Stimulated activated CD4-positive, alpha-beta T cell treated with anti-CD3 and anti-CD28 coated beads, TNF-alpha, amount 100 ng/mL, for 1 hour (primary cell): ENCODE measurements at places on chromosomes 7 and 10.

GRCh38 chr10:87865241-87865881 is 1.9 kb downstream of the PTEN start:
- no peak for DNase-seq

DNA sequence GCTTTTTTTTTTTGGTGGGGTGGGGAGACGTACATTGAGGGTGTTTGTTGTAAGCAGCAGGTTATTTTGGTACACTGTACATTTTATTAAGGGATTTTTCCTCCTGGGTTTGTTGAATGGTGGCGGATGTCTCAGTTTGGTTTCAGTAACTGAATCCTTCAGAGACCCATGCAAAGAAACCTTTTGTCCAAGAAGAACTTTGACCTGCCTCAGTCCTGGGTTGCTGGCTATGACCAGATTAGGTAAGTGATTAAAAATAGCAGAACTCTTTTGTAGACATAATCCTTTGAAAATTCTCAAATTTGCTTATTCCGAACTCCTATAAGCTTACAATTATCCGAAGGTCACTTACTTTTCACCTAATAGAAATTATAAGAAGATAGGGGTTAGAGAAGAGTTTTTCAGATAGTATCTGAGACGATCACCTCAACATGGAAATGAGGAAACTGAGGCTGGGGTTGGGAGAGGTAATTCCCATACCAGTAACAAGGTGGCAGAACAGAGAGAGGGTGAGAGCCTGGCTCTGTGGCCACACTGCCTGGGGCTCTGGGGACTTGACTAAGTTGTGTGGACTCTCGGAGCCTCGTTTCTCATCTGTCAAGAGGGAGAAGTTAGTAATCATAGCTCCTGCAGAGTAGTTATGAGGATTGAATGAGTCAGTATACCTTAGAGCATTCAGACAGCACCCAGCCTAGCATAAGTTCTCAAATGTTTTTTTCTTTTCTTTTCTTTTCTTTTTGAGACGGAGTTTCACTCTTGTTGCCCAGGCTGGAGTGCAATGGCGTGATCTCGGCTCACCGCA is 87.4 kb downstream of the CCNY start:
- DNase-seq, result no peak

DNA sequence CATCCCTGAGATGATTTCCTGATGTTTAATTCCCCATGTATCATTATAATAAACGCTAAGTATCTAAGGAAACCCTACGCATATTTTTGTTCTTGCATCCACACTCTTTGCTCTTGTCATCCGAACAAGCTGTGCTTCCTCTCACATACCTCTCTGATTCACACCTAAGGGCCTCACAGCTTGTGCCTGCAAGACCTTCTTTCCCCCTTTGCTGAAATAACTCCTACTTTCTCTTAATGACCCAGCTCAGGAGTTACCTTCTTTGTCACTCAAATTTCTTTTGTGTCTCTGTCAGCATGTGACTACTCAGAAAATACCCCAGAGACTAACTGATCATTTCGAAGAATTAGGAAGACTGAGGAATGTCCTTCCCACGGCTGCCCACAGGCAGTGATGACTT is 209.3 kb upstream of the IMMP2L start:
- no peak for DNase-seq

DNA sequence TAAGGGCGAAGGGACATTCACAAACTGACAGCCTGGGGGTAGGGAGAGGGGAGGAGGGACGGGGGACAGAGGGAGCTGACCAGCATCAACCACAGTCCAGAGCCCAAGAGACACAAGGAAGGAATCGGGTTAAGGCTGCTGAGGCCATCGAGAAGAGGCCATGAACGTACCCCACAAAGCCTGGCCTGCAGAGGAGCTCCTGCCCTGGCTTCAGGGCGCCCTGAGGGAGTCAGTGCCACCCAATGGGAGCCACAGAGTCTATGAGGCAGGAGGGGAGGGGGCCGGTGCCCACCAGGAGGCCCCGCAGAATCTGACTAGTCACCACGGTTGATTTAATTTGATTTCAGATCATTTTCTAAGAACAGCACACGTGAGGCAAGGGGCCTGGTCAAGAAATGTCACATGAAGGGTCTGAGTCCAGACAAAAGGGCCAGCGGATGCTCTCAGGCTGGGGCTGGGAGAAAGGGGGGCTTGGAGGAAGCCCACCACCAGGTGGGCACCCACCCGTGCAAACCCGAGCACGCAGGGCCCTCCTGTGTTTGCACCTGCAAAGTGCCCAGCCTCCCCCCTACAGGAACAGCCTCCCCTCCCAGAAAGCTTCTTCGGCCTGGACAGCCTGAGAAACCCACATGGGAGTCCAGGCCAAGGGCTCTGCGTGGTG is 40.4 kb downstream of the CAMK2B start:
- DNase-seq, result no peak

GRCh38 chr7:158117341-158118222 is 470.0 kb downstream of the PTPRN2 start:
- no peak for DNase-seq

DNA sequence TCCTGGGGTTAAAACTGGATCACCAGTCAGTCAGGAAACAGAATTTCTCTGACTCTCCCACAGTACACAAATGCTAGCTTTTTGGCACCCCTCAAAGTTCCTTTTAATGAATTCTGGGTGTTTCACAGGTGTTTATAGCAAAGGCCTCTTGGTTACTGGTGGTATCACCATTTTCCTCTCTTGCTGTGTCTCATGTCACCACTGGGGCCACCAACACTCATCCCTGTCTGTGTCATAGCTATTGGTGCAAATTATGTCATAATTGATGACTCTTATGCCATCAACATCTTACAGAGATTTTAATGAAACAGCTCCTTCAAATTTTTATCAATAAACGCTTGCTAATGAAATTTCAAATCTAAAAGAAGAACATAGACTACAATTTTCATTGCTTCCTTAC is 27.7 kb upstream of the OSBPL3 start:
- DNase-seq, result no peak

GRCh38 chr7:144049491-144049890 is 743 bp downstream of the OR2A5 start:
- no peak for DNase-seq

- DNase-seq, result no peak
Observed at GRCh38 chr7:125618516-125618915, 688.9 kb upstream of the POT1 start.
